ENCODE measurements at places on chromosomes 2 and 18. TPM values are rescaled to one million over a fixed set of nuclear protein-coding genes. Genes with fewer than 3 reads are reported as not detected.
A peak's percentile ranks its signal among the peaks of the same experiment; 100 is the strongest.

The TCF4 gene
- 474 TPM for total RNA-seq

The EMILIN2 gene
- 8.7 TPM for total RNA-seq

The TANC1 gene
- total RNA-seq: 92.6 TPM

The MYL12A gene
- 781 TPM for total RNA-seq

DNA sequence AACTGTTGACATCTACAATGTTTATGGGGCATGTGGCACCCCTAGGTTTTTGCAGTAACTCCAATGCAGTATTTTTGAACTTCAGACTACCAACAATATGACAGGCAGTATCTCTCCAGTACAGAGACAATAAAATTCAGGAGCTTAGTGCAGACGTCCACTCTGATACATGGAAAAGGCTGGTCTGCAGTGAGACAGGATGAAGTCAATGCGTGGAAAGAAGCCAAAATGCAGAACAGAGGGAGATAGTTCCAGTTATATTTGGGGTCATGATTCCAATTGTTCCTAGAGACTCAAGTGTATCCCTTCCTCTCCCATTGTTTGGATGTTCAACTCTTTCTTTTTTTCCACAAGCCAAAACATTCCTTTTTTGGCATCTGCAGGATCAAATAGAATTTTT lies 18.7 kb upstream of the SMAD2 start:
- DNase-seq: peak; percentile 42

DNA sequence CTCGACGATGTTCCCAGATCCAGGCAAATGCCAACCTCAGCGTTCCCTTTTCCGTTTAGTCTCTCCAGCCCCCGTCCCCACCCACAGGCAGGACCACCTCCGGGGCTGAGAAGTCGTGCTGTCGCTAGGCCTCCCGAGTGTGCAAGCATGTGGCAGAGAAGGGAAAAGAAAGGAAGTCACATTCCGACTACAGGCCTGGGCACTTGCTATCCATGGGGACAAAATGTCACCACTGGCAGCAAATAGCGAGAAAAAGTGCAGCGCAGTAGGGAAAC lies 420 bp downstream of the PIGN start:
- peak; percentile 55 for DNase-seq

- no peak for DNase-seq
These were observed 94.6 kb upstream of the MCFD2 start for GRCh38 chr2:47010176-47010575.

DNA sequence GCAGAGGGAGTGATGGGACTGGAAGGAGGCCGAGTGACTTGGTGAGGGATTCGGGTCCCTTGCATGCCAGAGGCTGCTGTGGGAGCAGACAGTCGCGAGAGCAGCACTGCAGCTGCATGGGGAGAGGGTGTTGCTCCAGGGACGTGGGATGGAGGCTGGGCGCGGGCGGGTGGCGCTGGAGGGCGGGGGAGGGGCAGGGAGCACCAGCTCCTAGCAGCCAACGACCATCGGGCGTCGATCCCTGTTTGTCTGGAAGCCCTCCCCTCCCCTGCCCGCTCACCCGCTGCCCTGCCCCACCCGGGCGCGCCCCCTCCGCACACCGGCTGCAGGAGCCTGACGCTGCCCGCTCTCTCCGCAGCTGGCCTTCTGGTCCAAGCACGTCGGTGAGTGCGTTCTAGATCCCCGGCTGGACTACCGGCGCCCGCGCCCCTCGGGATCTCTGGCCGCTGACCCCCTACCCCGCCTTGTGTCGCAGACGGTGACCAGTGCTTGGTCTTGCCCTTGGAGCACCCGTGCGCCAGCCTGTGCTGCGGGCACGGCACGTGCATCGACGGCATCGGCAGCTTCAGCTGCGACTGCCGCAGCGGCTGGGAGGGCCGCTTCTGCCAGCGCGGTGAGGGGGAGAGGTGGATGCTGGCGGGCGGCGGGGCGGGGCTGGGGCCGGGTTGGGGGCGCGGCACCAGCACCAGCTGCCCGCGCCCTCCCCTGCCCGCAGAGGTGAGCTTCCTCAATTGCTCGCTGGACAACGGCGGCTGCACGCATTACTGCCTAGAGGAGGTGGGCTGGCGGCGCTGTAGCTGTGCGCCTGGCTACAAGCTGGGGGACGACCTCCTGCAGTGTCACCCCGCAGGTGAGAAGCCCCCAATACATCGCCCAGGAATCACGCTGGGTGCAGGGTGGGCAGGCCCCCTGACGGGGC lies 4.6 kb downstream of the PROC start:
- peak; percentile 13 for DNase-seq
